ENCODE measurements at places on chromosomes 16 and 17.
A peak's percentile ranks its signal among the peaks of the same experiment; 100 is the strongest.

DNA sequence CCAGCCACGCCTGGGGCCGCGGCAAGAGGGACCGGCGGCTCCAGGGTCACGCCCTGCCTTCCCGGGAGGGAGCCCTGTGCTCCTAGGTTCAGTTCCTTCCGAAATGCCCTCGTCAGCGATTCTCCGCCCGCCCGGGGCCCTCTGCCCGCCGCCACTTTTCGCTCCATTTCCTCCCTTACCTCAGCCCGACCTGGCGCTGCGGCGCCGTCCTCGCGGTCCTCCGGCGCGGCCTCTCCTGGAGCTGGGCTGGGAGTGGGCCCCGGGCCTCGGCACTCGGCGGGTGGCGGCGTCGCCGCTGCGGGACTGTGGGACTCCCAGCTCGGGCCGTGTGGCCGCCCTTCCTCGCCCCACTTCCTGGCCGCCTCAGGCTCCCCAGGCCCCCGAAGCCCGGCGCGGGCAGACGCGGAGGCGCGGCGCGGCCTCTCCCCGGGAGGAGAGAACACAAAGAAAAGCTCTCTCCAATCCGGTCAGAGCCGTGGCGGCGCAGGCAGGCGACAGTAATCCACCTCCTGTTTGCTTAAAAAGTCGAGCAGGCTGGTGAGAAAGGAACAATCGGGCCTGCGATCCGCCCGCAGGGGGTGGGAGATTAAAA, 1.6 kb downstream of the BAHCC1 start:
- DNase-seq = peak; percentile 44

DNA sequence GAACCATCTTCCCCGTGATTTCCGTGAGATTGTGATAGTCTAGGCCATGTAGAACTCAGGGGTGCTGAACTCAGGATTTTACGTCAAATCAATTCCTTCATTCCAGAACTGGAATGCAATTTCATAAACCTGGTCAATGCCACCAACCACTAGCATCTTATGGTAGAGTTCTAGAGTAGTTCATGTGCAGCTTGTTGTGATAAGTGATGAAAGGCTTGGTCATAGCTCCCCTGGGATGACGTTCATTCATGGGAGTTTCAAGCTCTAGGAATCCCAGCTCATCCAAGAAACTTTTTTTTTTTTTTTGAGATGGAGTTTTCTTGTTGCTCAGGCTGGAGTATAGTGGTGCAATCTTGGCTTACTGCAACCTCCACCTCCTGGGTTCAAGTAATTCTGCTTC, 3.7 kb upstream of the DPEP2 start:
- no peak for DNase-seq

DNA sequence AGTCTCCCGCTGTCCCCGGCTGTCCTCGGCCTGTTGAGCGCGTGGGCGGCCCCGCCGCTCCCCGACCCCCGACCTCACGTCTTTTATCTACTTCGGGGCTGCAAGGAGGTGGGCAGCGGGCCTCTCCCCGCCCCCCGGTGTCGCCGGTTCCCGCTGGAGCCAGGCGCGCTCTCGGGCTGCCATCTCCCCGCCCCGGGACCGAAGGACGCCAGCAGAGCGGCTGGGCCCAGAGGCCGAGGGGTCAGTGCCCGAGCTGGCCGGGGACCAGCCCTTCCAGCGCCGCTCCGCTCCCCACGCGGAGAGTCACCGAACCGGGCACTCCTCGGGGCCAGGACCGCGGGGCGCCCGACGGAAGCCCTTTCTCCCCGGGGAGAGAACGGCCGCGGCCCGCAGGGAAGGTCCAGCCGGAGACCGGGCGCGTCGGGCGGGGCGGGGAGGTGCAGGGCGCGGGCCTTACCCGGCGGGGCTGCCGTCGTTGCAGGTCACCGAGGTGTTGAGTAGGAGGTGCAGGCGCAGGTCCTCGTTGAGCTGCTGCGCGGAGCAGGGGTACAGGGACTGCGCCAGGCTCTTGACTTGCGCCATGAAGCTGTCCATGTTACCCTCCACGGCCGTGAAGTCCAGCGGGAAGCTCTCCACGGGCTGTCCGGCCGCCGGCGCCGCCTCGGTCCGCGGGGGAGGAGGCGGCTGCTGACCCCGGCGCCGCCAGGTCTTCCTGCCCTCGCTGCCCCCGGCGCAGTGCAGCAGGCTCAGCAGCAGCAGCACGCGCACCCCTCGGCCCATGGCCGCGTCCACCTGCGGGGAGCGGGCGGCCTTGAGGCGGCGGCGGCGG, 643 bp downstream of the NOTUM start:
- DNase-seq = no peak

GRCh38 chr17:78759203-78759968, 22.7 kb downstream of the CYTH1 start:
- peak; percentile 34 for DNase-seq

DNA sequence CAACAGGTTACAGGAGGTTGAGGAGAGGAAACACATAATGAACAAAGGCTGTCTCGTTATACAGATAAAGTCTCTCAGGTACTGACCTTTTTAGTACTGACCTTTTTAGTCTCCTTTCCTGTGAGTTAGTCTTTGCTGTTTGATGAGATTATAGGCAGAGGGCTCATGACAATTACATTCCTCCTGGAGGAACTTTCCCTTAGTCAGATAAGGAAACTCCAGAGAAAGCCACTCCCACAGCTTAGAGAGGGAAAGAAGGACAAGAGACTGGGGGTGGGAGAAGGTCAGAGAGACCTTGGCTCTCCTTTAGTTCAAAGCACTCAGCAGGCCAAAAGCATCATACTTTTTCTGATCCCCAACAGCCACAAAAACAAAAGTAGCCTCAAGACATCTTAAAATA, 15.3 kb upstream of the PSMD7 start:
- no peak for DNase-seq

DNA sequence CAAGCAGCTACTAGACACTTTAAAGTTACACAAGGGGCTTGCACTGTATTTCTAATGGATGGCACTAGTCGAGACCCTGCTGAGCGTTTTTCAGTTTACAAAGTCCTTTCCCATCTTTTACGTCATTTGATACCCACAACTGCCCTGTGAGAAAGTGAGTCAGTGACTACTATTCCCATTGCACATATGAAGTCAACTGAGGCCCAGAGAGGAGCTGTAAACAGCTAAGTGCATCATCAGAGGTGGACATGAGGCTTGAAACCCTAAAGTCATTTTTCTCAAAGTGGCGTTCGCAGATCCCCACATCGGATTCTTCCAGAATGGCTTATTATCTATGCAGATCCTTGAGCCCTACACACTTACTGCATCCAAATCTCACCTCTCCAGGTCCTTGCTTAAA, 50.6 kb downstream of the TEKT5 start:
- no peak for DNase-seq

GRCh38 chr16:56999409-57000270, 10.3 kb downstream of the NLRC5 start:
- peak; percentile 42 for DNase-seq

GRCh38 chr17:11486101-11486867, 112.0 kb upstream of the DNAH9 start:
- DNase-seq = no peak

GRCh38 chr16:3022208-3022683, 1.5 kb downstream of the HCFC1R1 start:
- peak; percentile 83 for DNase-seq

GRCh38 chr16:22098405-22099255, 6.3 kb downstream of the VWA3A start:
- peak; percentile 22 for DNase-seq

DNA sequence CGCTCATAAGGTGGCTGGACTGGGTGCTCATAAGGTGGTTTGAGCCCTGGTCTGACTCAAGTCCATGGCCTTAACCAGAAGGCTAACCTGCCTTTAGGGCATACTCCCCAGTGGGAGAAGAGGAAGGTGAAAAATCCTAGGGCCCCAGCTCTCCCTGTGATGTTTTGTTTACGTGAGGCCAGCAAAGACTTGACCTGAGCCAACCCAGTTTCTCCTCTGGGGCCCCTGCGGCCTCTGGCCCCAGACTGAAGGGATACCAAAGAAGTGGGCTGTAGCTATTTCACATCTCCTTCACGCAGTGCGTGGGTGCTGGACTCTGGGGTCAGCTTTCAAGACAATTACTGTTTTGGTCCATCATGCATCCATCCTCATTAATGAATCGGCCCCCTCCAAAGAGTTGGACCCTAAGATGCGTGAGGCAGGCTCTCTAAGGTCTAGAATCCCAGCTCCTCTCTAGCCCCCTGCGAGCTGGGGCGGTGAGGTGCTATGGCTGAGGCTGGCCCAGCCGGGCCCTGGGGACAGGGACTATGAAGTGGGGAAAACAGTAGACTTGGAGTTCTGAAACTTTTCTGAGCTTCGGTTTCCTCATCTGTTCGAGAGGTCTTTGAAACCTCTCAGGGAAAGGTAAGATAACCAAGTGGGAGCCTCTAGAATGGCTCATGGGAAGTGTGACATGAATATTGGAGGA, 1.5 kb downstream of the SH2B1 start:
- DNase-seq = no peak

DNA sequence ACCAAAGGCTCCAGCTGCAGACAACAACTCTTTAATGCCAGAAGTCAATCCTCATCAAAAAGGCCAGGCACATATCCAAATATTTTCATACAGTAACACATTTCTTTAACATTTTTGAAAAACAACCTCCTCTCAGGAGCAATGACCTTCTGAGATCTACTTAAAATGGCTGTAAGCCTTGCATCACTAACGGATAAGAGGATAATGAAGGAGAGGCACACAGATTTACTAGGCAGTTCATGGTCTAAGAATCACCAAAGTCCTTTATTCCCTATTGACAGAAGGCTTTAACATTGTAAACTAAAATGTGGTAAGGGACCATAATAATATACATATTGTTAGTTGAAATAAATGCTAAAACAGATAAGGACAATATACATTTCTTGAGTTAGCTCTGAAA, 114.7 kb downstream of the USP32 start:
- DNase-seq = no peak

GRCh38 chr17:52823155-52823554, 664.6 kb upstream of the CA10 start:
- DNase-seq = no peak

- DNase-seq = no peak
Measured at GRCh38 chr16:73028721-73029361, 19.1 kb downstream of the ZFHX3 start.

GRCh38 chr16:50634947-50635346, 46.2 kb downstream of the SNX20 start:
- no peak for DNase-seq

DNA sequence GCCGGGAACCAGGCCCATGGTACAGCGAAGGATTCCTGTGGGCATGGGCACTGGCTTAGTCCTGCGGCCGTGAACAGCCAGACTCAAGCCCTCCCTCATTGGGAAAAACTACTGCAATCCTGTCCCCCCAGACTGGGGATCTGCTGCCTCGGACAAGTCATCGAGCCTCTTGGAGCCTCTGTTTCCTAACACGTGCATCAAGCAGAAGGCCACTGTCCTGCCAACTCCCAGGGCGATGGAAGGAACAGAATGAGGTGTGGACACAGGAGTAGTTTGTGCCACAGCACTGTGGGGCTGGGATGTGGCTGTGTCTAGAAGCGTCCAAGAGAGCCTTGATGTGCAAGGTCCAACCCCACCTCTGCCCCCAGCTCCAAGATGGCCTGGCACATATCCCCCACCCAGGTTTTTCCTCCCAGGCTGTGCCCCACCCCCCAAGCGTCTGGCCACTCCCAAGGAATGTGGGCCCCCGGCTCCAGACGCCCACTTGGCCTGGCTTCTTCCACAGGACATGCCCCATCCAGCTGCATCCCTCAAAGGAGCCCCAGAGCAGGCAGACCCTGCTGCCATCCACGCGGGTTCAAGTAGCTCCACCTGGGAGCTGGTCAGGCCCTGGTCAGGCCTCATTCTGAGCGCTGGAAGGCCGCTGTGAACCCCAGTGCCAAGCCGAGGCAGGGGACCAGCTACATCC, 3.4 kb downstream of the CAMKK1 start:
- DNase-seq = no peak

DNA sequence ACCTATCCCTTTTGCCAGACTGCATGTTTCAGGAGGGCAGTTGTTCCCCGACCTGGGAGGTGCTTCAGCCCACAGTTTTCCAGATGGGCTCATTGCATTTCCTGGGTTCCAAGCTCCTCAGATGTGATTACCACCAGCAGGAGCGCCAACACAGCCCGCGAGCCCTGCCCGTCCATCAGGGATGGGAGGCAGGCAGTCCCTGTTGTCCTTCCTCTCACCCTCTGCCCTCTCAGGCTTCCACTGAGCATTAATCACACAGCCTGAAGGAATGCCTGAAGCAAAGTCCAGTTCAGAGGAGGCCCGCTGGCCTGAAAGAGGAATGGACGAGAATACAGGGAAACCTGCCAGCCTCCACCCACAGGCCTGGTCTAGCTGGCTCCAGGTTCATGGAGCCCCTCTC, 256.3 kb upstream of the SDK2 start:
- no peak for DNase-seq

DNA sequence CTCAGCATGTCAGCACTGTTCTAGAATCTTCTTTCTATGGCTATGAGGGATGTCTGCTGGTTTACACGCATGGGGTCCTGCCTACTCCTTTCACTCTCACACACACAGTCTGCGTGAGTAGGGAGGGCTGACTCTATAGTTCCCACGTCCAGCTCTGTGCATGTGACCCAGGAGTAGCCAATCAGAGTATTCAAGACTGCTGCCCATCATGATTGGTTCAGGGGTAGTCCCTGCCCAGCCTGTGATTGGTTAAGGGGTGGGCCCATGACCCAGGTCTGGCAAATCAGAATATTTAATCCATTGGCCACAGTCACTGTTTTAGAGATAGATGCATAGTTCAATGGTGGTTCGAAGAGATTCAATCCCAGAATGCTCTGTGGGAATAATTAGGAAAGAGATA, 151.3 kb upstream of the IRX3 start:
- DNase-seq = no peak

GRCh38 chr17:21213638-21214014, 335 bp downstream of the TMEM11 start:
- DNase-seq = peak; percentile 42

- no peak for DNase-seq
Measured at GRCh38 chr17:42071810-42072209, 21.4 kb upstream of the C17orf113 start.

DNA sequence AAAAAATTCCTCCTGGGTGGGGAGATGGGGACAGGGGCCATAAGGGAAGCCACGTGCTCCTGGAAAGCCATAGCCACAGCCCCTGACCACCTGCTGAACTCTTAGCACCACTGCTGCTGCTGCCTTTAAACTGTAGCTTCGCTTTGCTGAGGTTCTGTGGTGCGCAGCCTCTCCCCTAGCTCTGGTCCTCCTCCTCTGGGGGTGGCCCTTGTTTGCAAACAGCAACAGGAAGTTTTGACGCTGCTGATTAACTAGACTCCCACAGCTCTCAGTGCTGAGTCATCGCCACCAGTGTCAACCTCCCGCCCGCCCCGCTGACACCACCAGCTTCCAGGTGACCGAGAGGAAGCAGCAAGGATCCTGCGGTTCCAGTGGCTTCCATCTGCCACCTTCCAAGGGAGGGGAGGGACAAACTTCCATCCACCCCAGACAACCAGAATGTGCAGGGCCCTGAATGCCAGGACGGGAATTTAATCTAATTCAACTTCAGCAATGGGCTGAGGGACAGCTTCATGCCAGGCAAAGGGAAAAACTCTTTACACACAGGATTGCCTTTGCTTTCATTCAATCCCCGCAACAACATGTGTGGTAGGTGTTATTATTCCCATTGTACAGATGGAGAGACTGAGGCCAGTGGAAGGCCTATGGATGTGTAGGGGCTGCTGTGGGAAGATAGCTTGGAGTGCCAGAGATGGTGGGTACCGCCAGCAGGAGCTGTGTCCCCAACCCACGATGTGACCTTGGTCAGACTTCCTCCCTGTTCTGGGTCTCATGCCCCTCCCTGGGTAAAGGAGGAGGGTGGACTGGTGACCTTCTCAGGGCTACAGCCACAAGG, 8.1 kb upstream of the KIFC3 start:
- DNase-seq = peak; percentile 93

All from inflammatory macrophage treated with lipopolysaccharide for 1 hour (primary cell).